Fibroblast of lung (primary cell): ENCODE measurements at places on chromosomes 11 and 22. TPM values are rescaled to one million over a fixed set of nuclear protein-coding genes. Genes with fewer than 3 reads are reported as not detected.

DNA sequence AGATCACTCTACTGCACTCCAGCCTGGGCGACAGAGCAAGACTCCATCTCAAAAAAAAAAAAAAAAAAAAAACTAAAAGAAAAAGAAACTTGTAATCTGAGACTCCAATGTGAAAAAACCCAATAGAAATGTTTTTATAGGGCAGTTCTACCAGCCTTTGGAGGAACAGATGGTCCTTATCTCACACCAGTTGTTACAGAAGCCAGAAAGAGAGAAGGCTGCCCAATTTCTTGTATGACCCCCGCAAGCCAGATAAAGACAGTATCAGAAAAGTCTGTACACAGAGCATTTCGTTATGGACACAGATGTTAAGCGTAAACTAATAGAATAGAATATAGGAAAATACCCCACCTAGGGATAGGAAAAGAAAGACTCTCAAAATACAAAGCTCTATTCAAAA is 11.3 kb upstream of the TSGA10IP start:
- no peak overlapping the region for H3K27ac ChIP-seq
- H3K4me3 ChIP-seq, result no peak overlapping the region
- no peaks in the 10 kb centered on the region for H3K36me3 ChIP-seq
- H3K27me3 ChIP-seq, result no peaks in the 10 kb centered on the region
- DNase-seq, result peak; percentile 80
- no peaks in the 10 kb centered on the region for H3K4me1 ChIP-seq

DNA sequence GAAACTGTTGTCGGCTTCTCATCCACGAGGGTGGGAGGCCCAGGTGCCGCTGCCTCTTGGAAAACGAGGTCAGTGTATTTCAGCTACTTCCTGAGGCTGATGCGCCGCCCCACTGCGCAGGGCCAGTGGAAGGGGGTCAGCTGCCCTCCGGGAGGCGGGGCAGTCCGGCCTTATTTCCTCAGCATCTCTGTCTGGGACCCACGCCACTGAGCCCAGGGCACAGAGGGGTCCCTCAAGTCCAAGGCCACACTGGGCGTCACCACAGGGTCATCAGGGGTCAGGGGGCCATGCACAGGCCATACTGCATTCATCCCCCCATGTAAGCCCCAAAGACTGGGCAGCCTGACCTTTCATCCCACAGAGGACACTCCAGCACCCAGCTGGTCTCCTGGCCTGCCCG is 12.1 kb downstream of the RTN4R start:
- no peak overlapping the region for H3K4me3 ChIP-seq
- H3K4me1 ChIP-seq, result no peaks in the 10 kb centered on the region
- no peaks in the 10 kb centered on the region for H3K36me3 ChIP-seq
- no peaks in the 10 kb centered on the region for H3K27me3 ChIP-seq

DNA sequence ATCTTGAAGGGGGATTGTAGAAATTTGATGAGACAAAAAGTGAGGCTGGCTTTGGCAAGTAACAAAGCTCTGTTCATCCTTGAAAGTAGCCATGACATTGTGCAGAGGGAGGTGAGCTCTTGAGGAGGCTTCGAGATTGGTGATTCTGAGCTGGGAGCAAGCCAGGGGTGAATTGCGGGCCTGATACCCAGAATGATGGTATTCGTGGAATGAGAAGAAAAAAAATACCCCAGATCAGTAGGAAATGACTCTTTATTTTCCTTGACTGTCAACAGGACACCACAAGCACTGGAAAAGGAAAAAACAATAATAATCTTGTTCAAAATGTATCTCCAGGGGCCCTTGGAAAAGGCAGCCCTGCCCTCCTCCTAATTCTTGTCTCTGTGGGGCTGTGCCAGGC is 62.7 kb downstream of the TSPAN18 start:
- H3K27me3 ChIP-seq, result peaks cover 12% of the 10 kb centered on the region
- no peaks in the 10 kb centered on the region for H3K4me1 ChIP-seq
- no peaks in the 10 kb centered on the region for H3K36me3 ChIP-seq
- H3K4me3 ChIP-seq, result no peak overlapping the region
- DNase-seq, result peak; percentile 30
- no peak overlapping the region for H3K27ac ChIP-seq

DNA sequence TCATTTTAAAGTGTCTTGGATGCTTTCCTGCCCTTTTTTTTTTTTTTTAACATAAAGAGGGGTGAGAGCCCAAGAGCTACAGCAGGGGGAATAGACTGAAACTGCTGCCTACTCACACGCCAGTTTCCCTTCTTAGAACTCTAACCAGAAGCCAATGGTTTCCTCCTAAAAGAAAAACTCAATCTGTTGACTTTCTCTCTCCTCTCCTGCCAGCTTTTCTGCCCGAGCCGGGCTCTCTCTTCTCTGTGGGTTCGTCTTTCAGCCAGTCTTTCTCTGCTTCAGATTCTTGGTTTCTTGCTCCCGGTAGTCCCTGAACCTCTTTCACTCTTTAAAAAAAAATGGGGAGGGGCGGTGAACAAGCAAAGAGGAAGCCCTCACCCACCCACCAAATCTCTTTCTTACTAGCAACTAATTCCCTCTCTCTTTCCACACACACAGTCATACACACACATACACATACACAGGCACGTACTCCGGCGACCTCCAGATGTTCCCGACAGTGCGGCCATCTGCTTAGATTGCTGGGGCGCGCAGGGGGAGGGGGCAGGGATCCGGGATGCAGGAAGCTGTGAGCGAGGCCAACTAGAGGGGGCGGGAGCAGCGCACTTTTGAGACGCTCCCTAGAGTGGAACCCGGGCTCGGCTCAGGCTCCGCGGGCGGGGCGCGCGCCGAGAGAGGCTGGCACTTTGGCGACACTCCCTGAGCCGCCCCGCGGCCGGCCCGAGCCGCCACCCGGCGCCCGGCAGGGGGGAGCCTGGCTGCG is 444 bp upstream of the TSKU start:
- H3K36me3 ChIP-seq, result no peaks in the 10 kb centered on the region
- H3K27me3 ChIP-seq, result peaks cover 41% of the 10 kb centered on the region
- H3K4me1 ChIP-seq, result peaks cover 3% of the 10 kb centered on the region
- DNase-seq, result peak; percentile 98
- peak overlapping the region; percentile 51 for H3K27ac ChIP-seq

GRCh38 chr22:46297151-46297812 is 612 bp downstream of the GTSE1 start:
- peak; percentile 50 for DNase-seq
- H3K4me1 ChIP-seq, result peaks cover 9% of the 10 kb centered on the region
- H3K36me3 ChIP-seq, result peaks cover 10% of the 10 kb centered on the region
- H3K27me3 ChIP-seq, result no peaks in the 10 kb centered on the region
- H3K4me3 ChIP-seq, result peak overlapping the region; percentile 75
- peak overlapping the region; percentile 92 for H3K27ac ChIP-seq

GRCh38 chr22:39471381-39472141 is 14.7 kb downstream of the MGAT3 start:
- peaks cover 2% of the 10 kb centered on the region for H3K27me3 ChIP-seq
- H3K4me1 ChIP-seq, result peaks cover 3% of the 10 kb centered on the region
- no peak overlapping the region for H3K27ac ChIP-seq
- no peak for DNase-seq

Gene KRTAP5-5
- not detected in 2 replicates for total RNA-seq

Gene NPAS4
- total RNA-seq, result not detected in 2 replicates

- no peak overlapping the region for H3K27ac ChIP-seq
- H3K36me3 ChIP-seq, result no peaks in the 10 kb centered on the region
- no peak overlapping the region for H3K4me3 ChIP-seq
- H3K4me1 ChIP-seq, result peaks cover 7% of the 10 kb centered on the region
- no peaks in the 10 kb centered on the region for H3K27me3 ChIP-seq
- DNase-seq, result no peak
Observed at GRCh38 chr22:27149921-27150543, 492.6 kb downstream of the MIAT start.

DNA sequence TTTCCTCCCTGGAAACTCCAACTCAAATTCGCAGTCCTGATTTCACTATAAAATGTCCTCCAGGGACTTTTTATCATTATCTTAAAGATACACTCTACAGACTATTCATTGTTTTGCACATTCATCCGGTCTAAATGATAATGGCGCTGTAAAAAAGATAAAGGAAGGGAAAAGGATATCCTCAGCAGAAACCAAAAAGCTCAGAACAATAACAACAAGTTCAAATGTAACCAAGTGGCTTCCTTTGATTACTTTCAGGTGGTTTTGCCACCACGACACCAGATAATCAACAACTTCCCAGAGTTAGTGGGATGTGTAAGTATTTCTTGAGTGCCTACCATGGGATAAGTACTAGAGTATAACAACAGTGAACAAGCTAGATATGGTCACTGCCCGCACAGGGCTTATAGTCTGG is 26.3 kb downstream of the PRCP start:
- H3K27ac ChIP-seq, result no peak overlapping the region
- no peak overlapping the region for H3K4me3 ChIP-seq
- no peaks in the 10 kb centered on the region for H3K4me1 ChIP-seq
- no peaks in the 10 kb centered on the region for H3K27me3 ChIP-seq
- no peak for DNase-seq

- no peaks in the 10 kb centered on the region for H3K4me1 ChIP-seq
- no peaks in the 10 kb centered on the region for H3K36me3 ChIP-seq
- H3K4me3 ChIP-seq, result no peak overlapping the region
- DNase-seq, result no peak
Observed at GRCh38 chr11:11382858-11383532, 29.9 kb upstream of the CSNK2A3 start.

GRCh38 chr11:6746626-6747025 is 25.1 kb downstream of the OR2AG2 start:
- no peak overlapping the region for H3K4me3 ChIP-seq
- H3K27me3 ChIP-seq, result no peaks in the 10 kb centered on the region
- no peak for DNase-seq
- H3K27ac ChIP-seq, result no peak overlapping the region

Gene RAG2
- total RNA-seq, result not detected in 2 replicates

DNA sequence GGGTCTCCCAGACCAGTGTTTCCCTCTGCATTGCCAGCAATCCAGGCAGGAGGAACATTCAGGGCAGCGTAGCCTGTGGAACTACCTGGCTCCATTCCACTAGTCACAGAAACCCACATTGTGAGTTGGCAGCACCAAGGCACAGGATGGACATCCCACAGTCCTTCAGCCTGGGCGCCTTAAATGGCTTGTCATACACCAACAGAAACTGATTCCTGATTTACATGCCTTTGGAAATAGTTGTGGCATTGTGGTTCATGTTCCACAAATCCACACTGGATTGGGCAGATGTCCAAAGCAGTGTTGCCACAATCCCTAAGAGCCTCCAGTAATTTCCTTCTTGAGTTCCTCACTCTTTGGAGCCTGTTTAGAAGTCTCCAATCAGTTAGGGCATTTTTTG is 225.6 kb downstream of the BLID start:
- DNase-seq, result peak; percentile 73
- H3K27ac ChIP-seq, result no peak overlapping the region
- H3K4me3 ChIP-seq, result no peak overlapping the region
- H3K4me1 ChIP-seq, result peaks cover 10% of the 10 kb centered on the region

GRCh38 chr11:33507967-33508366 is 192.7 kb downstream of the C11orf91 start:
- H3K36me3 ChIP-seq, result no peaks in the 10 kb centered on the region
- H3K27ac ChIP-seq, result no peak overlapping the region
- DNase-seq, result peak; percentile 57
- no peaks in the 10 kb centered on the region for H3K27me3 ChIP-seq
- no peak overlapping the region for H3K4me3 ChIP-seq

DNA sequence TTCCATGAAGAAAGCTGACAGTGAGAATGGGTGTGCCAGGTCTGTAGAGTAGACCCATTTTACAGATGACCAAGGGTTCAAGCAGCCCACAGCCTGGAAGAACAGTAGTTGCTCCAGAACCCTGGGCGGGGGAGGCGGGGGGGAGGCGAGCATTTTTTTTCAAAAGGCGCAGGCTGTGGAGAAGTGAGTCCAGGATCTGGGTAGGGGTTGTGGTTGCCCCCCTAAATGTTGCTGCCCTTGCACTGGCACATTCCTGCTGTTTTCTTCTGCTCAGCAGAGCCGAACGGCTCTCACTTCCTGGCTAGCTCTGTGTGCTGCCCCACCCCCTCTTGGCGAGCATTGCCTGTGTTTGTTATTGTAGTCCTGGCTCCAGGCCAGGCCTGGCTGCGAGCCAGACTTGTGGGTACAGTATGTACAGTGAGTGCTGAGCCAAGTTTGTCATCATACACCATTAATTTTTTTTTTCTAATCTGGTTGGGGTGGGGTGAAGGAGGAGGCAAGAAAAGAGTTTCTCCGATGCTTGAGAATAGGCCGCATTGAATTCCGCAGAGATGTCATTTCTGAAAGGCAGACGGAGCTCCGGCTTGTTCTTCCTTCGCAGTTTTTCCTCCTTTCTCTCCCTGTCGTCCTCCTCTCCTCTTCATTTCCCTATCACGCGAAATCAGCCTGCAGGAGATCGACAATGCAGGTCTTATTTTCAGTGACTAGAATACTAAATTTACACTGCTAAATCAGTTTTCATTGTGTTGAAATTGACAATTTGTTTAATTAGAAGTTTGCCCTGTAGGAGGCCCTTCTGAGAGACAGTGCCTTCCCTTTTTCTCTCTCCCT is 100.5 kb downstream of the ZBTB16 start:
- no peak overlapping the region for H3K27ac ChIP-seq
- no peaks in the 10 kb centered on the region for H3K36me3 ChIP-seq
- H3K4me1 ChIP-seq, result peaks cover 14% of the 10 kb centered on the region
- peak overlapping the region; percentile 50 for H3K4me3 ChIP-seq

DNA sequence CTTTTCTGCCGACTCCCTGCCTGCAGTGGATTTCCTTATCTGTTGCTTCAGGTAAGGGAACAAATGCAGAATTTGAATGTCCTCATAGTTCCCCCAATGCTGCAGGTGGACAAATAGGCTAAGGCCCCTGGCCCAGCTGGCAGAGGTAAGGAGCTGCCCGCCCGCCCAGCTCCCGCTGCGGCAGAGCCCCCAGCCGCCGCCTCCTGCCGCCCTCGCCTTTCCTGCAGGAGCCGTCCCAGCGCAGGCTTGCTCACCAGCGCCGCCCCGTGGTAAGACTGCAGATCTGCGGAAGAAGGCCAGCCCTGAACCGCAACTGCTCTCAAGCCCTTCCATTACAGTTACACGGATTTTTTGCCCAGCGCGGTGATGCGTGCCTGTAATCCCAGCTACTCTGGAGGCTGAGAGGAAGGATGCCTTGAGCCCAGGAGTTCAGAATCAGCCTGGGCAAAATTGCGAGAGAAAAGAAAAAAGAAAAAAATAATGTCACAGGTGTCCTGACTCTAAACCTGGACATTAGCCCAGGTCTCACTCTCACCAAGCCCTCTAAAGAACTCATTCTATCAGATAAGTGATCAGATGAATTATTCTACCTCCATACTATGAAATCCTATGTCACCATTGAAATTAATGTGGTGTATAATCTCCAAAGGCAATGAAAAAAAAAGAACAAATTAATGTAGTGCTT is 51.2 kb upstream of the EMID1 start:
- peak; percentile 55 for DNase-seq
- H3K27me3 ChIP-seq, result no peaks in the 10 kb centered on the region
- H3K36me3 ChIP-seq, result no peaks in the 10 kb centered on the region
- H3K4me1 ChIP-seq, result no peaks in the 10 kb centered on the region

- H3K4me1 ChIP-seq, result peaks cover 15% of the 10 kb centered on the region
- H3K36me3 ChIP-seq, result no peaks in the 10 kb centered on the region
- H3K27ac ChIP-seq, result peak overlapping the region; percentile 50
- no peaks in the 10 kb centered on the region for H3K27me3 ChIP-seq
- no peak overlapping the region for H3K4me3 ChIP-seq
Observed at GRCh38 chr11:75474878-75475766, 42.1 kb upstream of the KLHL35 start.
